ENCODE measurements at places on chromosomes 1 and 21.

DNA sequence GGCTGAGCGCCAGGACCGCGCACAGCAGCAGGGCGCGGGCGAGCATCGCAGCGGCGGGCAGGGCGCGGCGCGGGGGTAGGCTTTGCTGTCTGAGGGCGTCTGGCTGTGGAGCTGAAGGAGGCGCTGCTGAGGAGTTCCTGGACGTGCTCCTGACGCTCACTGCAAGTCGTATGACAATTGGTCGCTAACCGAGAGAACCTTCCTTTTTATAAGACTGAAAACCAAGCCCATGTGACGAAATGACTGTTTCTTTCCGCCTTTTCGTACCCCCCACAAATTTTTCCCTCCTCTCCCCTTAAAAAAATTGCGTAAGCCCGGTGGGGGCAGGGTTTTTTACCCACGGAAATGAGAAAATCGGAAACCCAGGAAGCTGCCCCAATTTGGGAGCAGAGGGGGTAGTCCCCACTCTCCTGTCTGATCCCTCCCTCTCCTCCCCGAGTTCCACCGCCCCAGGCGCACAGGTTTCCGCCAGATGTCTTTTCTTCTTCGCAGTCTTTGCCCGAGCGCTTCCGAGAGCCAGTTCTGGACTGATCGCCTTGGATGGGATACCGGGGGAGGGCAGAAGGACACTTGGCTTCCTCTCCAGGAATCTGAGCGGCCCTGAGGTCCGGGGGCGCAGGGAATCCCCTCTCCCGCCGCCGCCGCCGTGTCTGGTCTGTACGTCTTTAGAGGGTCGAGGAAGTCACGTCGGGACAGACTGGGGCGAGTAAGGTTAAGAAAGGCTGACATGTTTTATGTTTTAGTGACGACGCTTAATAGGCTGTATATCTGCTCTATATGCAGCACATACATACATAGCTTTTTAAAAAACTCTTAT, at the start of gene PTGS2:
TSS of gene PTGS2 (minus strand) at position 179 of the 817 bp plus-strand sequence. CDS start at position 46, 133 bp downstream.
- DNase-seq, result no peak

- no peak for DNase-seq
These were observed 75.8 kb downstream of the RHOU start for GRCh38 chr1:228810878-228811711.

DNA sequence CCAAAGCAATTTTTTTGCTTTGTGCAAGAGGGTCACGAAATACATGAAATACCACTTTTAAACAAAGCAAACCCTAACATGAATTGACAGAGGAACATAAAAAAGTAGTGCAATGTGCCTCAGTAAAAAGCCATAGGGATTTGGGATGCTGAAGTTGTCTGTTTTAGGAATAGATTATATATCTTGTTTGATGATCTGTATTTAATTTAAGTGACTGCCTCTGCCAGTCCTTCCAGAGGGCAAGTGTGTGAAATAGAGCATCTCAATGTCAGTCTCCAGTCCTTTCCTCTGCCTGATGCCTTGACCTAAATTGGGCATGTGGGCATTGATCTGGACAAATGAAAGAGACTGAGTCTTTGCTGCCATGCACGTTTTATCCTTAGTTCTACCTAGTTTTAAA, 222.8 kb downstream of the PTPRC start:
- DNase-seq, result no peak

DNA sequence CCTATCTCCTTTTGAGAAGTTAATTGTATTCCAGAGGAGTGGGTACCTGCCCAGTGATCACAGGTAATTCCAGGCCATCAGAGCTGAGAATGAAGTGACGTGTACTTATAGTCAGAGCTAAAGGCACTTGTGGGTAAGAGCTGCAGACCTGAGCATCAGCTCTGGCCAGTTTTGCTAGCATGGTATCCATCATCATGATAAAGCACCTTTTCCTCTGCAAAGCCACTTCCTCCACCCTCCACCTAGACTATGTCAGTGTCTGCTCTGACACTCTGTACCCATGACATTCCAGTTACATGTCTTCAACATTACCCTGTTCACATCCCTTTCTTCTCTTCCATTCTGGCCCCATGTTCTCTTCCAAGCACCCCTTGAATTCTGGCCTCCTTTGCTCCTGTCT, 157.3 kb downstream of the GRIK3 start:
- no peak for DNase-seq

DNA sequence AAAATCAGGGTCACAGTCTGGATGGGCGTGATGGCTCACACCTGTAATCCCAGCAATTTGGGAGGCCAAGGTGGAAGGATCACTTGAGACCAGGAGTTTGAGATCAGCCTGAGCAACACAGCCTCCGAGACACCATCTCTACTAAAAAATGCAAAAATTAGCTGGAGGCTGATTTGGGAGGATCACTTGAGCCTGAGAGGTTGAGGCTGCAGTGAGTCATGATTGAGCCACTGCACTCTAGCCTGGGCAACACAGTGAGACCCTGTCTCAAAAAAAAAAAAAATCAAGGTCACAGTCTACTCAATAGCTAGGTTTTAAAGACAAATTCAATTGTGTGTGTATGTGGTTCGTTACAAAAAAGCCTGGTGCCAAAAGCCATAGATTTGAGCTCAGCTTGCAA, 34.4 kb downstream of the TRIM67 start:
- no peak for DNase-seq

GRCh38 chr1:21680918-21681317, 11.8 kb upstream of the RAP1GAP start:
- no peak for DNase-seq

Measured in T-helper 17 cell (primary cell).